AG04450 (cell line): ENCODE measurements at places on chromosomes 12 and 14. TPM values are rescaled to one million over a fixed set of nuclear protein-coding genes. Genes with fewer than 3 reads are reported as not detected.

MYH6 gene
- not detected in 2 replicates for polyA plus RNA-seq

NAV3 gene
- polyA plus RNA-seq, result 29.8 and 36.1 TPM in 2 replicates

SLCO1B1 gene
- polyA plus RNA-seq, result not detected in 2 replicates

KDM2B gene
- polyA plus RNA-seq, result 12.9 and 17.3 TPM in 2 replicates

LRRK2 gene
- polyA plus RNA-seq, result 1.4 and 2.6 TPM in 2 replicates
